ENCODE measurements at places on chromosomes 3 and 15. TPM values are rescaled to one million over a fixed set of nuclear protein-coding genes. Genes with fewer than 3 reads are reported as not detected.

- no peak overlapping the region for H3K27ac ChIP-seq
- no peaks in the 10 kb centered on the region for H3K36me3 ChIP-seq
- H3K27me3 ChIP-seq, result no peaks in the 10 kb centered on the region
Measured at GRCh38 chr15:22262613-22263020, 182.3 kb downstream of the OR4M2 start.

DNA sequence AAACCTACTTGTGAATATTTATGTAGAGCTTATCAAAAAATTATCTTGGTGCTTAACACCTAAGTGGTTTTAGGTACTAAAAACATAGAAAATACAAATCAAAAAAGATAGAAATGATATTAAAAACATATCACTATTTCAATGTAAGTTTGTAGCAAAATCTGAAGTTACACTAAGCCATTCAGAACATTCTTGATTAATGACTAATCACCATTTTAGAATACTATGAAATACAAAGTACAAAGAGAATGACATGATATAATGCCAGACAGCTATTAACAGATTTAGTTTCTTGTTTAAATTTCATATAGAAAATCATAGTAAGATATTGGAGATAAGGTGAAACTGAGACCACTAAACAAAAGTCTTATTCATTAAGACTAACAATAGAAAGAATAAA lies 169.7 kb upstream of the AGTR1 start:
- H3K4me3 ChIP-seq, result no peak overlapping the region
- no peak for DNase-seq
- H3K36me3 ChIP-seq, result no peaks in the 10 kb centered on the region

DNA sequence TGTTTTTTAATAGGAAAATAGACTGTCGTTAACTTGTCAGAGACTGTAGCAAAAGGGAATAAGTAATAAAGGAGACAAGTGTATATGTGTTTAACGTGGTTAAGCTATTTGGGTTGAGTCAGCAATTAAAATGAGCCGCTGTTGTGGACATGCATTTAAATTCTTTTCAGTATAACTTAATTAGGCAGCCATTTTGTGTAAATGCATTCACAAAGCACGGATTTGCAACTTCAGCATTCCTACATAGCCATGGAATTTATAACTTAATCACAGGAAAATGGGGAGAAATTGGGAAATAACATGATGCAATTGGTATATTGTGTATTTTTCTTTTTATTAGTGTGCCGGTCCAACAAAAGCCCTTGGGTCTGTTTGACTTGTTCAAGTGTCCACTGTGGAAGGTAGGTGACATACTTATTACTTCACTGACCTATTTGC lies 27.9 kb downstream of the USP3 start:
- H3K27ac ChIP-seq, result no peak overlapping the region
- DNase-seq, result peak; percentile 34
- H3K27me3 ChIP-seq, result no peaks in the 10 kb centered on the region
- no peaks in the 10 kb centered on the region for H3K4me1 ChIP-seq

- H3K27me3 ChIP-seq, result no peaks in the 10 kb centered on the region
- H3K4me3 ChIP-seq, result no peak overlapping the region
- no peaks in the 10 kb centered on the region for H3K4me1 ChIP-seq
- DNase-seq, result no peak
- H3K27ac ChIP-seq, result no peak overlapping the region
- H3K36me3 ChIP-seq, result no peaks in the 10 kb centered on the region
Measured at GRCh38 chr3:28495301-28495700, 146.7 kb upstream of the AZI2 start.

DNA sequence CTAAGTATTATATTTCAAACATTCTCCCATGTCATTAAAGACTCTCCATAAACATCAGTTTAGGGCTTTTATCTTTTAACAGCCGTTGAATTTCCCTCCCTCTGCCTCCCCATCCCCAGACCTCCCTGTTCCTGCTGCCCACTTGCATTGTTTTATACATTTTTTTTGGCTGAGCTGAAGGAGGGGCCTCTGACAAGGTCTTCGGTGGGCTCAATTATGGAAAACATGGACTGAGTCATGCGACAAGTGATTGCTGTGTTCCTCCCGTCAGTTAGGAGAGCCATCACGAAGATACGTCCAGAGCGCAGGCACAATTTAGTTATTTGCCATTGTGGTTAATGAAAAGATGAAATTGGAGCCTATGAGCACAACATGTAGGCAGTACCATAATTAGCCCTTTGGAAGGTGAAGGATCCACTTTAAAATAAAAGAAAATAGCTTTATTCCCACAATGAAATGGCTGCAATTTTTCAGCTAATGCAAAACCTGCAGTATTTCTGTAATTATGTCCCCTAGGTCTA lies 12.0 kb upstream of the NMNAT3 start:
- H3K36me3 ChIP-seq, result no peaks in the 10 kb centered on the region
- H3K4me1 ChIP-seq, result no peaks in the 10 kb centered on the region
- H3K27me3 ChIP-seq, result peaks cover 4% of the 10 kb centered on the region
- no peak overlapping the region for H3K27ac ChIP-seq
- H3K4me3 ChIP-seq, result no peak overlapping the region
- DNase-seq, result no peak

GRCh38 chr3:115341208-115341607 lies 194.1 kb upstream of the ZBTB20 start:
- no peaks in the 10 kb centered on the region for H3K36me3 ChIP-seq
- DNase-seq, result no peak
- no peaks in the 10 kb centered on the region for H3K4me1 ChIP-seq
- no peaks in the 10 kb centered on the region for H3K27me3 ChIP-seq
- no peak overlapping the region for H3K4me3 ChIP-seq
- H3K27ac ChIP-seq, result no peak overlapping the region

ZWILCH gene
- total RNA-seq, result 14.8 TPM

SLC2A2 gene
- under 0.01 TPM for total RNA-seq

ZNF385D gene
- total RNA-seq, result 10.6 TPM

SLC22A14 gene
- total RNA-seq, result 0.18 TPM

GRCh38 chr3:4376499-4376898 lies 73.3 kb downstream of the SETMAR start:
- no peaks in the 10 kb centered on the region for H3K27me3 ChIP-seq
- no peaks in the 10 kb centered on the region for H3K36me3 ChIP-seq
- no peaks in the 10 kb centered on the region for H3K4me1 ChIP-seq
- H3K4me3 ChIP-seq, result no peak overlapping the region
- no peak overlapping the region for H3K27ac ChIP-seq

- no peak overlapping the region for H3K27ac ChIP-seq
- H3K4me3 ChIP-seq, result no peak overlapping the region
- no peaks in the 10 kb centered on the region for H3K4me1 ChIP-seq
- no peaks in the 10 kb centered on the region for H3K36me3 ChIP-seq
- DNase-seq, result peak; percentile 6
Measured at GRCh38 chr3:63706321-63707085, 54.0 kb downstream of the SNTN start.

DNA sequence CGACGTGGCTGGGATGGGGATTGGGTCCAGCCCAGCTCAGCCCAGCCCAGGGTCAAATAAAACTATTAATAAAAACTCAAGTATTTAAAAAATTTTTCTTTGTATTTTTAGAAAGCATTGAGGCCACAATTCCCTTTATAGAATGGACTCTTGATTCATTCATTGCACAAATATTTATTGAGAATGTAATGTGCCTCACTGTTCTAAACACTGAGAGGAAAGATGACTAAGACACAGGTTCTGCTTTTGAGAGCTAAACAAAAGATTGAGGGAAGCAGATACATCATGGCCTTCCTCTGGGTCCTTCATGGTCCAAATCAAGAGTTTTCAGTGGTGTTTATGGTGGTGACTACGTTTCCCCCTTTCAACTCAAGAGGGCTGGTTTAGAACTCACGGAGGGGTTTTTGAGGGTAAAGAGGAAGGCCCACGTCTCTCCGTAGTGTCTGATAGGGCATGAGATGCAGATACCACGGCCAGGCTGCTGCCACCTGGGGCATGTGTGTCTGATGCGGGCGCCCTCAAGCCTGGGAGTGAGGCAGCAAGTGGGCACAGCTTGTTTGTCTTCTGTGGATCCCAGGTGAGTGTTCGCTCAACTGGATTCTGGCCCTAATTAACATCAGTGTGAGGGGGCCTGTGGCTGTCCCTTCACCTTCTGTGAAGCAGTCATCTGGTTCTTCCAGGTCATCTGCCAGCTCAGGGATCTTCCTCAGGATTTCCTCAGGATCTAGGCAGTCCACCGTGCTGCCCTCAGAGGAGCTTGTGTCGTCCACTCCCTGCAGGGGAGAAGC lies 73.5 kb upstream of the SCN5A start:
- no peak overlapping the region for H3K4me3 ChIP-seq
- H3K27ac ChIP-seq, result no peak overlapping the region
- peaks cover 20% of the 10 kb centered on the region for H3K4me1 ChIP-seq
- H3K36me3 ChIP-seq, result no peaks in the 10 kb centered on the region
- H3K27me3 ChIP-seq, result peaks cover 6% of the 10 kb centered on the region

ECE2 gene
- not detected for total RNA-seq

IQCF5 gene
- total RNA-seq, result not detected

- H3K27ac ChIP-seq, result no peak overlapping the region
- no peak overlapping the region for H3K4me3 ChIP-seq
- H3K4me1 ChIP-seq, result no peaks in the 10 kb centered on the region
Measured at GRCh38 chr3:7630351-7630911, 769.5 kb downstream of the GRM7 start.

DNA sequence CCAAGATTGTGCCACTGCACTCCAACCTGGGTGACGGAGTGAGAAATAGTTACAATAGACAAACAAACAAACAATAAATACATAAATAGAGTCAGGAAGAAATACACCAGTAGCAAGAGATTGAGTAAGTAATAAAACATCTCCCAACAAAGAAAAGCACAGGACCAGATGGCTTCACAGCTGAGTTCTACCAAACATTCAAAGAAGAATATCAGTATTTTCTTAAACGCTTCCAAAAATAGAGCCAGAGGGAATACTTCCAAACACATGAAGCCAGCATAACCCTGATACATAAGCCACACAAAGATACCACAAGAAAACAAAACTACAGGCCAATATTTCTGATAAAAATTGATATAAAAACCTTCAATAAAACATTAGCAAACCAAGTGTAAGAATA lies 30.7 kb upstream of the IGSF10 start:
- H3K27me3 ChIP-seq, result no peaks in the 10 kb centered on the region
- no peak overlapping the region for H3K4me3 ChIP-seq
- no peak overlapping the region for H3K27ac ChIP-seq
- peak; percentile 32 for DNase-seq

SV2B gene
- total RNA-seq, result 3.1 TPM

GRCh38 chr3:42755681-42756578 lies 17.1 kb downstream of the CCDC13 start:
- no peaks in the 10 kb centered on the region for H3K36me3 ChIP-seq
- peaks cover 7% of the 10 kb centered on the region for H3K4me1 ChIP-seq
- H3K27ac ChIP-seq, result no peak overlapping the region
- DNase-seq, result peak; percentile 25
- no peak overlapping the region for H3K4me3 ChIP-seq
- peaks cover 2% of the 10 kb centered on the region for H3K27me3 ChIP-seq

DNA sequence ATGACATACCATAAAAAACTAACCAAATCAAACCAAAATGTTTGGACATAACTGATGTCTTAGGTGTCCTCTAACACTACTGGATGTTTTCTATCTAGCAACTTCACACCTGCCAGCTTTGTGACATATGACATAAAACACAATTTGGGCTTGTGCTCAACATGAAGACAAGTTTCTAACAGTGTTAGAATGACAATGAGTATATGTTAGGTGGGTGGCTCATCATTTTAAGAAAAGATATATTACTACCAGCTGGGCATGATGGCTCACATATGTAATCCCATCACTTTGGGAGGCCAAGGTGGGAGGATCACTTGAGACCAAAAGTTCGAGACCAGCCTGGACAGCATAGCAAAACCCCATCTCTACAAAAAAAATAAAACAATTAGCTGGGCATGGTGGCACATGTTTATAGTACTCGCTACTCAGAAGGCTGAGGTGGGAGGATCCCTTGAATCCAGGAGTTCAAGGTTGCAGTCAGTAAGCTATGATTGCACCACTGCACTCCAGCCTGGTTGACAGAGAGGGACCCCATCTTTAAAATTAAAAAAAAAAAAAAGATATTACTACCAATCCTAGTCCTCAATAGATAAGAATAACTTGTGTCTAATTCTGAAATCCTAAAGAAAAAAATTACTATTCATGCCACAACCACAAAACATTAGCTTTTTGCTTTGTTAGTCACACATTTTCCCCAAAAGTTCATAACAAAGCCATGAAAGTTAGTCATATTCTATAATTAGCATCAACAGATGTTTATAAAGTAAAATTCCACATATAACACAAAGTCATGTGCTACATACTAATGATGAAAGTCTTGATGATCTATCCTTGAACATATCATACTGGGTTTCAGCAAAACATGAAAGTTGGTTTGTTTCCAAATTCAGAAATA lies 59.9 kb downstream of the LRRFIP2 start:
- no peak overlapping the region for H3K27ac ChIP-seq
- DNase-seq, result peak; percentile 31
- H3K36me3 ChIP-seq, result peaks cover 5% of the 10 kb centered on the region
- H3K4me1 ChIP-seq, result no peaks in the 10 kb centered on the region
- no peak overlapping the region for H3K4me3 ChIP-seq

GRCh38 chr3:143010024-143010423 lies 8.7 kb downstream of the U2SURP start:
- H3K36me3 ChIP-seq, result peaks cover 2% of the 10 kb centered on the region
- H3K27ac ChIP-seq, result no peak overlapping the region
- DNase-seq, result no peak
- no peak overlapping the region for H3K4me3 ChIP-seq

DPPA4 gene
- total RNA-seq, result 0.58 TPM

DNA sequence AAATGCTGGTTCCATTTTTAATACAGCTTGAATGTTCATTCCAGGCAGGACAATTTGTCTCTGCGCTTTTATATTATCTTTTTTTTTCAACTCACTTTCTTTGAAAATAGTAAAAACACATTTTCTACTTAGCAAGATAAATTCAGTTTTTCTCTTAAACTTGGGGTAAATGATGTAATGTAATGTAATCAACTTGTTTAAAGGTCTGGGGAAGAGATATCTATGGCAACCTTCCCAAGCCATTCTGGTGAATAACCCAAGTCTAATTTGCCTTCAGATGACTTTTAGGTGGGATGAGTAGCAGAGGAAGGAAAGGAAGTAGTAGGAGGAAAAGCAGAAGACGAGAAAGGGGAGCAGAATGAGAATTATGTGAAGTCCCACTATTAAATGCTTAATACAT lies 335.1 kb downstream of the SV2B start:
- H3K4me3 ChIP-seq, result no peak overlapping the region
- DNase-seq, result peak; percentile 15
- H3K27me3 ChIP-seq, result no peaks in the 10 kb centered on the region
- H3K27ac ChIP-seq, result no peak overlapping the region
- no peaks in the 10 kb centered on the region for H3K36me3 ChIP-seq

- no peaks in the 10 kb centered on the region for H3K36me3 ChIP-seq
- no peaks in the 10 kb centered on the region for H3K4me1 ChIP-seq
- no peak overlapping the region for H3K4me3 ChIP-seq
- peaks cover 3% of the 10 kb centered on the region for H3K27me3 ChIP-seq
- no peak overlapping the region for H3K27ac ChIP-seq
Measured at GRCh38 chr15:78739996-78740903, 71.0 kb downstream of the ADAMTS7 start.

- H3K4me1 ChIP-seq, result peaks cover 28% of the 10 kb centered on the region
- peaks cover 3% of the 10 kb centered on the region for H3K27me3 ChIP-seq
- H3K36me3 ChIP-seq, result no peaks in the 10 kb centered on the region
- H3K27ac ChIP-seq, result no peak overlapping the region
- DNase-seq, result no peak
Measured at GRCh38 chr3:12879191-12879815, 37.9 kb upstream of the RPL32 start.

Measured in muscle of leg (tissue), 16 donors.